NCI-H2171 treated with DMSO at 0.1 percent for 48 hours (cell line): ENCODE measurements at places on chromosomes 1 and 21.
A peak's percentile ranks its signal among the peaks of the same experiment; 100 is the strongest.

DNA sequence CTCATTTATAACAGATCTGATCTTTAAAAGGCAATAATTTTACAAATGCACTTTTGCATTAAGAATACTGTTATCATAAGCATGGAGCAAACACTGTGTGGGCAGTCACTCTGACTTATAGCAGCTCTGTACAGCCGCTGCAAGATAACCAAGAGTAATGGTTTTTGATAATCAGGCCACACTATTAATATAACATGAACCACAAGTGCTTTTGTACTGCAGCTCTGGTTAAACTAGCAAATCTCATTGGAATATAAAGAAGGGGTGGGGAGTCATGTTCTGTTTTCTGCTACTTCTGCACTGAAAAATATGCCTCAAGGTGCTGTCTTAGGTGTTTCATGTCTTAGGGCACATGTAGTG is 357.4 kb downstream of the LMO4 start:
- no peak for DNase-seq

GRCh38 chr1:83854456-83854855 is 144.5 kb downstream of the TTLL7 start:
- no peak for DNase-seq

- peak; percentile 17 for DNase-seq
Measured at GRCh38 chr1:10646347-10646861, 150.0 kb downstream of the CASZ1 start.

DNA sequence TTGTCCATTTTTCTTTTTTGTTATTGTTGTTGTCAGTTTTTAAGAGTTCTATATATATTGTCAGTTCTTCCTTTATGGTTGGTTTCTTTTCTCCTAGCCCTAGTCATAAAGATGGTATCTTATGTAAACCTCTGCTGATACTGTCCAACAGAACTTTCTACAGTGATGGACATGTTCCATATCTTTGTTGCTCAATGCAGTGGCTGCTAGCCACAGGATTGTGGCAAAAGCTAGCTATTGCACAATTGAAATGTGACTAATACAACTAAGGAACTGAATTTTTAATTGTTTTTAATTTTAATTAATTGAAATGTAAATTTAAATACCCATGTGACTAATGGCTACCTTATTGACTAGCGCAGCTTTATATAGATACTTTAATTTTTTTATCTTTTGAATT is 411.8 kb upstream of the PTBP2 start:
- no peak for DNase-seq

- DNase-seq = no peak
Measured at GRCh38 chr1:93108335-93108734, 29.3 kb downstream of the MTF2 start.

DNA sequence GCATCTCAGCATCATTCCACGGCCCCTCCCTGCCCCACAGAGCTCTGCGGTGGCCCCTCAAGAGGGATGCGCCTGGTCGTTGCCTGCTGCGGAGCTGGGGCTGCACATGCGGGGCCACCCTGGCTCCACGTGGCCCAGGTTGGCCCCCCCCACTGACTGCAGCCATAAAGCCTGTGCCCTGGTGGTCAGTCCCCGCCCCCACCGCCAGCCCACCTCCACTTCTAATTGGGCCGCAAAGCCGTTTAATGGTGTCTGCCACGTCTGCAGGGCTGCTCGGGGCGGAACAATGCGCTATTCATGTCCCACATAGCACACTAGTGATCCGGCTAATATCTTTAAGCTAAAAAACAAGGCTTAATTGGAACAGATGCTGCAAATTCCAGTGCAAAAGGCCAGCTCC is 33.5 kb upstream of the ACTRT2 start:
- DNase-seq = no peak

- DNase-seq = peak; percentile 60
Measured at GRCh38 chr1:154839691-154840090, 30.4 kb downstream of the KCNN3 start.

GRCh38 chr1:187744665-187745064 is 915.9 kb downstream of the PLA2G4A start:
- DNase-seq = no peak

GRCh38 chr1:72780212-72780611 is 497.9 kb upstream of the NEGR1 start:
- DNase-seq = no peak

- no peak for DNase-seq
Measured at GRCh38 chr1:117147856-117148588, 26.5 kb upstream of the TRIM45 start.

- DNase-seq = no peak
Measured at GRCh38 chr1:232630894-232631195, 912 bp upstream of the SIPA1L2 start.

DNA sequence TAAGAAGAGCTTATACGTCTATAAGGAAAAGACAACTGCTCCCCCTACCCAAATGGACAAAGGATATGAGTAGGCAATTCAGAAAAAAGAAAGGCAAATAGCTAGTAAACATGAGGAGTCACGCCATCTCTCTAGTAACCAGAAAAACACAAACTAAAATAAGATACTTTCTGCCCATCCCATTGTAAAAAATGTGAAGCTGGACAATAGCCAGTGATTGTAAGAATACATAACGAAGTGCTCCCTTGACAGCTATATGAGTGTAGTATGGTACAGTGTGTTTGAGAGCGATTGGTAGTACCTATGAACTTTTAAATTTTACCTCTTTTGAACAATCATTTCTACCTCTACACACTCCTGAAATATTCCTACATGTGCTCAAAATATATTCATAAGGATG is 7.5 kb upstream of the GJA8 start:
- no peak for DNase-seq

GRCh38 chr1:22285549-22286396 is 142.9 kb upstream of the WNT4 start:
- no peak for DNase-seq

- peak; percentile 57 for DNase-seq
Measured at GRCh38 chr1:226002667-226003501, 3.7 kb upstream of the SDE2 start.

- DNase-seq = no peak
Measured at GRCh38 chr21:41752231-41752681, 14.6 kb downstream of the RIPK4 start.

DNA sequence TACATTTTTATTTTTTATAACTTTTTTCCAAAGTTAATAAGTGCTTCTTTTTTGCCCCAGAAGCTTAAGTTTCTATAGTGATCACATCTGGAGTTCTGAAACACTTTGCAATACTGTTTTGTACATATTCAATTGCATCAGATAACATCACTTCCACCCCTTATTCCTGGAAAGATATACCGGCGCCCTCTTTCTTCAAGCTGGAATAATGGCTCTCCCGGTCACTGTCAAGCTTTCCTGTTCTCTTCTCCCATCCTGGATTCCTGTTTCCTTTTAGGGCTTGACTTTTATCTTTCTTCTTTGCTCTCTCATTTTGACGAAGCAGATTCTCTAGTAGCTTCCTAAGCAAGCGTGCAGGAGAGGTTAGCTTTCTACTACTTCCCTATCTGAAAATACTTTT is 1866.8 kb downstream of the MRPL39 start:
- DNase-seq = no peak

GRCh38 chr1:165144757-165145397 is 211.6 kb downstream of the LMX1A start:
- peak; percentile 70 for DNase-seq

- DNase-seq = no peak
Measured at GRCh38 chr21:35932232-35932911, 128.0 kb downstream of the SETD4 start.

- DNase-seq = no peak
Measured at GRCh38 chr1:188668083-188668482, 1809.6 kb downstream of the BRINP3 start.

GRCh38 chr1:43035821-43036741 is 77.4 kb upstream of the SLC2A1 start:
- DNase-seq = no peak

GRCh38 chr1:167775178-167775577 is 53.4 kb downstream of the MPZL1 start:
- DNase-seq = no peak

GRCh38 chr1:227369102-227369760 is 50.9 kb upstream of the CDC42BPA start:
- DNase-seq = no peak

GRCh38 chr1:35931446-35932157 is 697 bp downstream of the AGO3 start:
- no peak for DNase-seq

DNA sequence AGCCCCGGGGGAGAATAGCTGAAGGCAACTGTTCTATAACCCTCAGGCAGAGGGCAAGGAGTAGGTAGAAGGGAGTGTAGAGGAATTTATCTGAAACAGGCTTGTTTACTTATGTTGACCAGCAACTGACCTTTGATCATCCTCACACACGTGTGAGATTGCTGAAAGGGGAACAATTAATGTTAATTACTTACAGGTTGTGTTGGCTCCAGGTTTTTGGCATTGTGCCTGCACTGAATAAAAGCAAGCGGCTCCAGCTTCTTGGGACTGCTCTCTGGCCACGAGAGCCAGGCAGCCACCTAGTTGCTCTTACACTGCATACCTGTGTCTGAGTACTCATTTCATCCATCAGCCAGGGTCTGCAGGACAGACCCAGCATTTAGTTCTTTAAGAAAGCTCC is 41.3 kb upstream of the ARHGEF10L start:
- no peak for DNase-seq

- DNase-seq = no peak
Measured at GRCh38 chr1:165893507-165893906, 66.1 kb downstream of the UCK2 start.

- DNase-seq = no peak
Measured at GRCh38 chr1:85888921-85889320, 180.7 kb upstream of the ZNHIT6 start.

DNA sequence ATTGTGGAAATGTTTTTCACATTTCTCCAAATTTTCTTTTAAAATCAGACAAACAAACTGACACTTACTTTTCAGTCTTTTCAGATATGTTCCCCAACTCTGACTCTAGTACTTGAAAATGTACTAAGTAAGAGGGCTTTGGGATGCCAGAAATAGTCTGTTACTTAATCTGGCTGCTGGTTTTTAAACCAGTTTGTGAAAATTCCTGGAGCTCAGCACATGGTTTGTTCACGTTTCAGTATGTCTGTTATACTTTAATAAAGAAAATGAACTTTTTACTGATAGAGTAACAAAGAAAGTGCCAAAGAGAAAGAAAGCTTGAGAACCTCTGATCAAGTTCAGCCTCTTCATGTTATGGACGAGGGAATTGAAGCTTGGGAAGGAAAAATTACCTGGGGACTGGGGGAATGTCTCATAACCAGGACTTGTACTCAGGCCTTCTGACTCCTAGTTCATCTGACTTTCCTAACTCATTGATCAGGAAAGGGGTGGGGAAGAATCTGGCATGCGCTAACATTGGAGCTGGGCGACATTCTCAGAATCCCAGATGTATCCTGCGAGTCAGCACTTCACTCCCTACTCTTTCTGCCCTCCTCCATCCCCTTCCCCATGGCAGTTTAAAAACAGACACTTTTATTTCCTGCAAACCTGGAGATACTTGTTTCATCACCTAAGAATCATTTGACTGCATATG is 30.8 kb upstream of the DNAJC6 start:
- no peak for DNase-seq

DNA sequence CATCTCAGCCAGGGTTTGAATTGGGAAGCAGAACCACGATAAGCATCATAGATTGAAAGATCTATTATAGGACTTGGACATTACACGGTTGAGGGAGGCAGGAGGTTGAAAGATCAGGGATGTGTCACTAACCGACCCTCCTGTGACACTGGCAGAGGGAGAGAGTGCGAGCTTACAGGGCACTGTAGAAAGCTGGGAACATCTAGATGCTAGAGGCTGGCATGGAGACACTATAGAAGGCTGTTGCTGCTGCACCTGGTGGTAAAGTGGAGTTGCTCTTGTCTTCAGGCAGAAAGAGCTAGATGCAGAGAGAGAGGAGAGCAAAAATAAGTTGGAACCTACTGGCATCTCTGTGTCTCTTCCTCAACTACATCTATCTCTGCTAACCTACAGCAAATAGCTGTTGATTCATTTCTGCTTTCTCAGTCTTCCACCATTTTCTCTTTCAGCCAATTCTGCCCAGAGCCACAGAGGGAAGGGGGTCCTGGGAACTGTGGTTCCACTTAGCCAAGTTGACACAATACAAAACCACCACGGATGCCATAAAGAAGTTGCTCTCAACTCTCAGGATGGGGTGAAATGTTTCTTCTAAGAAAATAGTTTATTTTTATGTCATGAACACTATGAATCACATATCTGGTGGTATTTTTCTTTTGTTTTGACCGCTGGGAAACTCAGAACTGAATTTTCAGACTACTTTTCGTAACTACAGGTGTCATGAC is 155.9 kb downstream of the ZNF281 start:
- DNase-seq = no peak

DNA sequence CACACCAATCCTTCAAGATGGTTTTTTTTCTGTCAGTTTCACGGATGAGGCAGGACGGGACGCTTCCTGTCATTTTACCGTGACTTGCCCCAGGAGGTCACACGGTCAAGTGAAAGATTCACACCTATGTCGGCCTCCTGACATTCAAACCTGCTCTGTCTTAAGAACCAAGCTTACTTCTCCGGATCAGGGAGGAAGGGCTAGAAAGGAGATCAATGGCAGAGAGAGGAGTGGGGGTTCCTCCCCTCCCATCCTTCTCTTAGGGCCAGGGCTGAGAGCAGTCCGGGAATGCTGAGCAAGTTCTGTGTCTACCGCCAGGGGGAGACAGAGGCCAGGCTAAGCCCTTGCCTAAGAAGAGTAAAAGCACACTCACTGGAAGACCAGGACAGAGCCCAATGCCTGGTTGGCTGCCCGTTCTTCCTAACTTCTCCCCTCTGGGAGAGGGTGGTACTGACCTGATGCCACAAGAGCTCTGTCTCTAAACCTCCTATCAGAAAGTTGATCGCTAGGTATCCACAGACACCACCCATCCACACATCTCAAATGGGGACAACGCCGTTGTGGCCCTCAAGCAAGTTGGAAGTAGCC is 1.1 kb upstream of the PPM1J start:
- DNase-seq = peak; percentile 85

- DNase-seq = peak; percentile 84
Measured at GRCh38 chr1:208245185-208245705, 1.1 kb upstream of the PLXNA2 start.

- peak; percentile 38 for DNase-seq
Measured at GRCh38 chr1:113058941-113059706, 13.9 kb upstream of the LRIG2 start.

DNA sequence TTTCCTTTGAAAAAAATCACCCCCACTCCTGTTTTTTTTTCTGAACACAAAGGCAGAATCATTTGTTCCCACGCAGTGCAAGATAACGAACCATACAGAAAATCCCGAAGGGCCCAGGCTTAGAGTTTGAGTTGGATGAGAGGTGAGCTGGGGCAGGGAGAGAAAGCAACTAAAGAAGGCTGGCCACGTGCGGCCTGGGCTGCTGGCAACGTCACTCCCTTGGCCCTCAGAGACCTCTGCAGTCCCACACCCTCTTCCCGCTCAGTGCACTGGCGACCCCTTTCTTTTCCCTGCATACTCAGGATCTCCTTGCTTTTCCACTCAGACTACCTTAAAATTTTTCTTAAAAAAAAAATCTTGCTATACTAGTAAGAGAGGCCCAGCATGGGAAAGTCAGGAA is 28.2 kb upstream of the CRNN start:
- no peak for DNase-seq
